ENCODE measurements at places on chromosomes 11 and 22.

DNA sequence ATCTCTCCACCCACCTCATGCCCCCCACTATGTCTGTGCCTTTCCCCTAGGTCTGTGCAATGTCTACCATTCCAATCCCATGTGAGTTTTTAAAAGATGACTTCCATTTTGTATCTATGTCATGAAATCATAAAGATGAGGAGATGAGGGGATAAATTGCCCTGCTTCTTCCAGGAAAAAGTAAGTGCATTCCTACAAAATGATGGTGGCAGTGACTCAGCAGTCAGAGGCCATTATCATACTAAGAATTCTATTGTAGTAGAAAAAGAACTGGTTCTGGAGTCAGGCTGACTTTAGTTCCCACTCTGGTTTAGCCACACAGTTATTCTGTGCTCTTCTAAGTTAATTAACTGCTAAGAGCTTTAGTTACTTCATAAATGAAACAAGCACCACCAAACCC, 89.6 kb upstream of the API5 start:
- DNase-seq: no peak

- no peak for DNase-seq
These were observed 1447.1 kb downstream of the FAM181B start for GRCh38 chr11:81286550-81286949.

DNA sequence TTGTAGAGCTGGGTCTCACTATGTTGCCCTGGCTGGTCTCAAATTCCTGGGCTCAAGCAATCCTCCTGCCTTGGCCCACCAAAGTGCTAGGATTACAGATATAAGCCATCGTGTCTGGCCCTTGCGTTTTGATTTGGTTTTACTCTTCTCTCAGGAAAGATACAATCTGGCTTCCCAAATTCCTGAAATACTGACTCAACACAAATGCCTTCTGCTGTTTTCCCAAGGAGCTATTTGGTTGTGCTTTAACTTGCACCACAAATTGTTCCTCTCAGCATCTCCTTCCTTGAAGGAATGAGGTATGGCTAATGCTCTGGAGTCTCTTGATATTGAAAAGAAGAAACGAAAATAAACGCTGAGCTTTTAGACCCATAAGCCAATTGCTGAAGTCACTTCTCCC, 110.0 kb upstream of the PAX6 start:
- no peak for DNase-seq

DNA sequence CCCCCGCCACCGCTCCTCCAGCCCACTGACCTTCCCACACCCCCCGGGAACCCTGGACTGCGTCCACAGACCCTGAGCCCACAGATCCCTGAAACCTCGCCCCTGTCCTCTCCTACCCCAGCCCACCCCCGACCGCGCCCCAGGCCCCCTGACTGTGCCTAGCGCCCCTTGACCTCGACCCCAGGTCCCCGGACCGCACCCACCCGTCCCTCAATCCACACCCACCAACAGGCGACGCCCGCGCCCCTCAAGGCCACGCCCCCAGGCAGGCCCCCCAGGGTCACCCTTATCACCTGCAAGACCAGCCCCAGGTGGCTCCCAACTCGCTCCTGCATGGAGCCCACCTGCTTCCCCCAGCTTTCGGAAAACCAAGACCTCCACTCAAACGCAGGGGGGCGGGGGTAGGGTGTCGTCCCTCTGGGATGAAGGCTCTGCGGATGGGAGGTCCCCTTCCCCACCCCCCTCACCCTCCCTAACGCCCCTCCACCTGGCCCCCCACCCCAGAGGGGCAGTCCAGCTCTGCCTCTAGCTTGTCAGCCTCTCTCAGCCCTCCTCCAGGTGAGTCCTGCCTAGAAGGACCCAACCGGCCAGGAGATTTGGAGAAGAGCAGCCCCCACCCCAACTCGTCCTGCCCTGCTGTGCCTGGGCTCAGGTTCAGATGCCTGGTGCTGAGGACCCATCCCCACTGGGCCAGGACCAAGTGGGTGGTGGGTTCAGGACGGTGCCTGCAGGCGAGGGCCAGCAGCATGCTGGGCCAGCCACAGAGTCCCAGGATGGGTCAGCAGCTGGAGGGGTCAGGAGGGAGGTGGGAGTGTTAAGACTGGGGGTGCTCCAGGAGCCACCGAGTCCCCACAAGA, 3.1 kb upstream of the IL17REL start:
- DNase-seq: no peak

- DNase-seq: no peak
These were observed 118.9 kb upstream of the NECTIN1 start for GRCh38 chr11:119847853-119848252.

GRCh38 chr11:75533896-75534258, 8.1 kb upstream of the GDPD5 start:
- DNase-seq: no peak

GRCh38 chr22:25663654-25664053, 78.3 kb upstream of the MYO18B start:
- no peak for DNase-seq

DNA sequence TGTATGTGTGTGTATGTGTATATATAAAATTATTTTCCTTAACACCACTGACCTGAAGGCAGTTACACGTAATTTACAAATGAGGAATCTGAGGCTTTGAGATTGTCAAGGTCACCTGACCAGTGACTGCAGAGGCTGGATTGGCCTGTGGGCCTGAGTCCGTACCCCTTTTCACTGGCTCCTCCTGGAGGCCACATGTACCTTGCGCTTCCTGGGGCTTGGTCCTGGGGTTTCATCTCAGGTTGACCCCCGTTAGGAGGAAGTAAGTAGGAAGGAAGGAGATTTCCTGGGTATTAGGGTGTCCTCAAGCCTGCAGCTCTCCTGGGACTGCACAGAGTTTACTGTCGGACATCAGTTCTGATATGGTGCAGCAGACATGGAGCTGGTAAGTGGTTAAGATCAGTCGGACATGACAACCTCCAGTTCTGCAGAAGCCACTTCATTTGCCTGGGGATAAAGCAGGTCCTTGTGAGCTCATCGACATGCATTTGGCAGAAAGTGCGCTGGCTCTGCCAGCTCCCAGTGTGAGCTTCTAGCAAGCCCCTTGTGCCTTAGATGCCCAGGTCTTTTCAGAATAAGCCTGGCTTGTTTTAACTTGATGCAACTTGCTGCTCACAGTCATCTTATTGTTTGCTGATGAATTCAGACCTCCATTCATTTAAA, 36.6 kb downstream of the ST3GAL4 start:
- DNase-seq: peak; percentile 30

All from CD4-positive, alpha-beta T cell treated with Interleukin-15 for 1 hour (primary cell).